ENCODE measurements at places on chromosomes 13 and 19.

GRCh38 chr13:67017276-67017675 is 212.9 kb downstream of the PCDH9 start:
- no peak for DNase-seq

- no peak for DNase-seq
Measured at GRCh38 chr19:14686411-14686810, 3.4 kb upstream of the ZNF333 start.

GRCh38 chr19:57559008-57559403 is 657 bp downstream of the ZNF550 start:
- DNase-seq, result peak; percentile 18

GRCh38 chr13:69857183-69857821 is 250.3 kb upstream of the ATXN8OS start:
- DNase-seq, result no peak

- no peak for DNase-seq
Measured at GRCh38 chr19:1073956-1074517, 7.1 kb downstream of the ARHGAP45 start.

DNA sequence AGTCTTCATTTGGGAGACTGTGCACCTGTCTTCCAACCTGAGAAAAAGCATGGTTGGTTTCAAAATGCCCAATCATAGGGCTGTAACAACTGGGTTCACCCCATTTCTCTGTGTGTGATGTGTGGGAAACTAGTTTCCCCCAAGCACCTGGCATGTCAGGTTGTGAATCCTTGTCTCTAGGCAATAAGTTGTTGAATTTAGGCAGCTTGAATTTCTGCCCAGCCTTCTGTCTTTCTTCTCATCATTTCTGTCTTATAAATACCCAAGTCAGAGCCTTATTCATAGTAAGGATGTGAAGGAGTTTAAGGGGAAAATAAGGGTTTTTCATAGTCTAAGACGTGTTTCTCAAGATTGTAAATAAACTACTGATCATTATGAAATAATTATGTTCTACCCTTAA is 170.7 kb upstream of the RNF113B start:
- DNase-seq, result no peak

GRCh38 chr19:6222884-6223283 is 56.9 kb downstream of the MLLT1 start:
- DNase-seq, result no peak

- no peak for DNase-seq
Measured at GRCh38 chr13:41813426-41813825, 147.5 kb downstream of the VWA8 start.

DNA sequence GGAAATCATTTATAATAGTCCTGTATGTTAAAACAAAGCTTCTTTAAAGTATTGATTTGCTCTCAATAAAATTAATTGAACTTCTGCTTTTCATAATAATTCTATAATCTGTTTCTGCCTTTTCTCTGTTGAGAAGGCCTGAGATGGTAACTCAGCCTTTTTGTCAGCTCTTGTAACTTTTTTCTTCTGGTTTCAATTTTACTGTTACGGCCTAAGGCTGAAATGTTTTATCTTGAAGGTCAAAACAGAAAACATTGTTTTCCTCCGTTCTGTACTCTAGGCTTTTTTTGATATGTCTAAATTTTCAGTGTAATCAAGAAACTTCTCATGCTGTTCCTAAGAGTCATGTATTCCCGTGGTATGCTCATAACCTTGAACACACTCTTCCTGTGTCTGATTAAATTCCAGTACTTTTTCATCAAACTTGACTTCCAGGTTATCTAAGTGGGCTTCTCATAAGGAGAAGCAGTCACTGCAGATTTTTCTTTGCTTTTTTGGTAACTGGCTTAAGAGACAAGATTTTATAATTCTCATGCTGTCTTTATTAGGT is 7.6 kb upstream of the NAXD start:
- DNase-seq, result no peak

DNA sequence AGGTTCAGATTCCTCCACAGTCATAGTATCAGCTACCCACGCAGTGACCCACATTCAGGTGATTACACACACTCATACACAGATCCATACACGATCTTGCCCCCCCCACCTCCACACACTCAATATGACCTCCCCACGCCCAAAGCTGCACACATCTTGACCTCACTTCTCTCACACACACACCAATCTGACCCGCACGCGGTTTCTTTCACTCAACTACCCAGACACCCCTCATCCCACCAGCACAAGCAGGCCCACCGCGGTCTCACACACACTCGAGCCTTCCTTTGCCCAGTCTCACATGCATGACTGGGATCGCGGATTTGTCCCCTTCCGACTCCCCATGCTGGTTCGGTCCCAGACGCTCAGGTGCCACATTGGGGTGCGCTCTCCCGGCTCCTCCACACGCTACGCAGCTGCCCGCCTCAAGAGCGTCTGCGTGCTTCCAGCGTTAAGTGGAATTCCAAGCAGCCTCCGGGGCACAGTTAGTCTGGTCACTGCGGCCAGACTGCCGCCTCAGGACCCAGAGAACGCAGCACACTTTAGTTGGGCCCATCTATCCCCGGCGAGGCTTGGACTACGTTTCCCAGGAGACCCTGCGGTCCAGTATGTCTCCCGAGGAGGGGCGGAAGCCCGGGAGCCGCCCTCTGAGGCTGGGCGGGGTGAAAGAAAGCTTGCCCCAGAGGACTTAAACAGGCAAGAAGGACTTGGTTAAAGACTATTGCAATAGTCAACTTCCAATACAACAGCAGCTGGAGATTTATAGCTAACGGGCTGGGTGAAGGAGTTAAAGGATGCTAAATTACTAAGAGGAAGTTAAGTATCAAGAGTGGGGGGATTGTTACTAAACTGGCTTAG is 746 bp upstream of the ZNF345 start:
- peak; percentile 91 for DNase-seq

GRCh38 chr19:37905946-37906868 is at the start of gene WDR87:
Gene WDR87, minus strand, starts transcription at chr19:37906594. Its CDS starts 8,355 bp downstream, at chr19:37898239.
- DNase-seq, result no peak

- DNase-seq, result no peak
Measured at GRCh38 chr19:40704491-40705361, 12.0 kb downstream of the COQ8B start.

DNA sequence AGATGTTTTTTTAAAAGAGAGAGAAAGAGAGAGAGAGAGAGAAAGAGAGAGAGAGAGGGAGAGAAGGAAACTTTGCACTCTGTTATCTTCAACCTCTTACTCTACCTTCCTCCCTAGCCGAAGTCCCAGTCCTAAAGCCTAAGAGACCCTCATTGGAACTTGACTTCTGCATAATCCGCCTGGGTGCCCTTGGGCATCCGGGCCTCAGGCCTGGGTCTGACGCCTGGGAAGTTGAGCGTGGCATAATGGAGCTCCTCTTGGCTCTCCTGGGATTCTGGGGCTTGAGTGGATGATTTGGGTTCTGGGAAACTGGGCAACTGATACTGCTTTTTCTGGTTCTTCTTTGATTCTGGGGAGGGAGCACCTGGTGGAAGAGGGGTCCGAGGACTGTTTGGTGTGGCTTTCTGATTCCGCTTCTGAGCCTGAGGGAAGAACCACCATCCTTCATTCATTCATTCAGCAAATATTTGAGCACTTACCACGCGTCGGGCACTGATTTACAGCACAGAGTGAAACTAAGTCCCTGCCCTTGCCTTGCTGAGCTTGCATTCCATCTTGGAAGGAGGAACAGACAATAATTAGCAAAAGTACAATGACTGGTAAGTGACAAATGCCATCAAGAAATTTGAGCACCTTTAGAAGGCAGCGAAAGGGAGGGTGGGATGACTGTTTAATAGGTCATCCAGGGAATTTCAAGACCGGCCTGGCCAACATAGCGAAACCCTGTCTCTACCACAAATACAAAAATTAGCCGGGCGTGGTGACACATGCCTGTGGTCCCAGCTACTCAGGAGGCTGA is 6.3 kb downstream of the SIGLEC10 start:
- DNase-seq, result no peak

- no peak for DNase-seq
Measured at GRCh38 chr13:34408640-34409039, 533.4 kb upstream of the NBEA start.

DNA sequence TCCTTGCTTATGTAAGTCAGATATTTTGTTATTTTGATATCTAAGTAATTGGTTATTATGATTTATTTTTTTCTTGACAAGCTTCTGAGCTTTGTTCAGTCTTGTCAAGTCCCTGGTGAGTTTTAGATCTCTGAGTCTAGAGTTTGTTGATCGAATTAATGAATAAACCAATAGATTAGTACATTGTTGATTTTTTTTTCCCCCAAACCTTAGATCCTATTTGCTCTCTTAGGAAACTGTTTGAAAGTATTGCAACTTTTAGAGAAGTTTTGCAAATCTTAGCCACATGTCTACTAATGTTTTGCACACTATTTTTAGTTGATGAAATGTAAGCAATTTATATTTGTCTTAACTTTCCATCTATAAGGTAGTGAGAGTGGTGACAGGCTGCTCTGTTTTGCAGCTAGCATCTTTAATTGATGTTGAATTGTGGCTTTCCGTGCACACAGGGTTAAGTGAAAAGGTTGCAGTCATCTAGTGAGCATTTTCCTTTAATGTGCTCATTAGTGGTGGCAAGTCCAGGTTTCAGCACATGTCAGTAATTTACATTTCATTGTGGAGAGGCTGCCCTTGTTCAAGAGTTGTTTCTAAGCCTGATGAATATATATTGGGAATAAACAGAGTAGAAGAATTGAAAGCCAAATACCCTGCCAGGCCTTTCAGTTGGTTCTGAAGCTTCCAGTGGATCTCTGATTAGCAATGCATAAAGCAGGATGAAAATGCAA is 86.3 kb downstream of the PCCA start:
- no peak for DNase-seq

DNA sequence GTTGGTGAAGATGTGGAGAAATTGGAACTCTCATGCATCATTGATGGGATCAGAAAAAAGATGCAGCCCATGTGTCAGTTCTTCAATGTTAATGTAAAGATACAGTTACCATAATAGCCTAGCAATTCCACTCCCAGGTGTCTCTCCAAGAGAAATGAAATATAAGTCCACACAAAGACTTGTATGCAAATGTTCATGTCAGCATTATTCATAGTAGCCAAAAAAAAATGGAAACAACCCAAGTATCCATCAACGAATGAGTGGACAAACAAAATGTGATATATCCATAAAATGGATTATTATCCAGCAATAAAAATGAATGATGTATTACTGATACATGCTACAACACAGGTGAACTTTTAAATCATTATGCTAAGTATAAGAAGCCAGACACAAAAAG is 38.7 kb downstream of the CCDC70 start:
- no peak for DNase-seq

DNA sequence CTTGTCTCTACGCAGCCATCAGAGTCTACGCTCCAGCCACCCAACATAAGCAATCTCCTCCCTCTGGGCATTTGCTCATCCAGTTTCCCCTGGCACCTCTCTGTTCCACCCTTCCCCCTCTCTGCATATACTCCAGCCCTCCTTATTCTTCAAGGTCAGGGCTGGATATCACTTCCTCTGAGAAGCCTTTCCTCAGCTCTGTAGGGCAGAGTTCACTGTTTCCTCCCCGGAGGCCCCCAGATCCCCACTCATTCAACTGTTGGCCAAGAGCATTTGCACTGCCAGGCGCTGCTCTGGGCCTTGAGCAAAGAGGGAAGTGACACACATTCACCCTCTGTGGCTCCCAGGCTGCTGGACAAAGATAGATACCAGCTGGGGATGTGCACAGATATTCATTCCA is 3.3 kb downstream of the FCGRT start:
- DNase-seq, result peak; percentile 51

DNA sequence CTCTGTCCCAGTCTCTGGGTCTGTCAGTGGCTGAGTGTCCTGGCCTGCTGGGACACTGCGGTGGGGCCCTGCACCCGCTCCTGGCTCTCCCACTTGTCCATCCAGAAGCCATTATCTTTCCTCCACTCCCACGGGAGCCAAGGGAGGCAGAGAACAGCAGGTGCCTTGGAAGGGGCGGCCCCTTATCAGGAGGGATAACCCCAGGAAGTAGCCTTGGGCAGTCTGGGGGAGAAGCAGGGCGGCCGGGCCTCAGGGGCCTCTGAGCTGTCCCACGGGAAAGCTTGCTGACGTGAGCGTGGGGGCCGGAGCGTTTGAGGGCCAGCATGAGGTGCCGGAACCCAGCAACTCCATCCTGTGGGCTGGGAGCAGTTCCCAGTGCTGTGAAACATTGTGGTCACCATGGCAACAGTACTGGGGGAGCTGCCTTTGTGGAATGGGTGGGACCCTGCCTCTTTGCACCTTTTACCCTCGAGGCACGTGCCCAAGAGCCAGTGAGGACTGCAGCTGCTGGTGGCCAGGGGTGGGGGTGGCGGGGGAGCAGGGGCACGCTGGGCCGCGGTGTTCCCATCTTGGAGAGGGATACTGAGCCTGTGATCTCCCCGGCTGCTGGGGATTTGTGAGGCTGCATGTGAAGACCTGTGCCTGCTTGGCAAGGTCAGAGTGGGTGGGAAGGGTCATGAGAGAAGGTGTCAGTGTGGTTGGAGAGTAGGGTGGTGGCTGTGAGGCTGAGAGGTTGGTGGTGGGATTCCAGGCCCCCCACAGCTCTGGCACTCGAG is 20.9 kb downstream of the KLHL26 start:
- DNase-seq, result peak; percentile 75

DNA sequence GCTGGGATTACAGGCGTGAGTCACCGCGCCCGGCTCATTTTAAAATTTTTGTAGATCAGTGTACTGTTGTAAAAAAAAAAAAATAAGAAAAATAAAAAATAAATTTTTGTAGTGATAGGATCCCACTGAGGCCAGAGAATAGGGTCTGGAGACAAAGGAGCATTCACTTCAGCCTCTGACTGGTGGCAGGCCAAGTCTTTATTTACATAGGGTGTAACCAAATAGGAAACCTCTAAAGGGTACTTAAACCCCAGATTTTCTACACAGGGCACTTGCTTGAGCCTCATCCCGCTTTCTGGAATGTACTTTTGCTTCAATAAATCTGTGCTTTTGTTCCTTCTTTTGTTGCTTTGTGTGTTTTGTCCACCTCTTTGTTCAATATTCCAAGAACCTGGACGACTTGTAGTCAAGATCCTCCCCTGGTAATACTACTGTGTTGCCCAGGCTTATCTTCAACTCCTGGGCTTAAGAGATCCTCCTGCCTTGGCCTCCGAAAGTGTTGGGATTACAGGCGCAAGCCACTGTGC is 2.1 kb upstream of the PDCD2L start:
- DNase-seq, result no peak

Measured in left ventricle myocardium inferior (tissue), 1 donor.